ENCODE measurements at places on chromosomes 16 and 17.

DNA sequence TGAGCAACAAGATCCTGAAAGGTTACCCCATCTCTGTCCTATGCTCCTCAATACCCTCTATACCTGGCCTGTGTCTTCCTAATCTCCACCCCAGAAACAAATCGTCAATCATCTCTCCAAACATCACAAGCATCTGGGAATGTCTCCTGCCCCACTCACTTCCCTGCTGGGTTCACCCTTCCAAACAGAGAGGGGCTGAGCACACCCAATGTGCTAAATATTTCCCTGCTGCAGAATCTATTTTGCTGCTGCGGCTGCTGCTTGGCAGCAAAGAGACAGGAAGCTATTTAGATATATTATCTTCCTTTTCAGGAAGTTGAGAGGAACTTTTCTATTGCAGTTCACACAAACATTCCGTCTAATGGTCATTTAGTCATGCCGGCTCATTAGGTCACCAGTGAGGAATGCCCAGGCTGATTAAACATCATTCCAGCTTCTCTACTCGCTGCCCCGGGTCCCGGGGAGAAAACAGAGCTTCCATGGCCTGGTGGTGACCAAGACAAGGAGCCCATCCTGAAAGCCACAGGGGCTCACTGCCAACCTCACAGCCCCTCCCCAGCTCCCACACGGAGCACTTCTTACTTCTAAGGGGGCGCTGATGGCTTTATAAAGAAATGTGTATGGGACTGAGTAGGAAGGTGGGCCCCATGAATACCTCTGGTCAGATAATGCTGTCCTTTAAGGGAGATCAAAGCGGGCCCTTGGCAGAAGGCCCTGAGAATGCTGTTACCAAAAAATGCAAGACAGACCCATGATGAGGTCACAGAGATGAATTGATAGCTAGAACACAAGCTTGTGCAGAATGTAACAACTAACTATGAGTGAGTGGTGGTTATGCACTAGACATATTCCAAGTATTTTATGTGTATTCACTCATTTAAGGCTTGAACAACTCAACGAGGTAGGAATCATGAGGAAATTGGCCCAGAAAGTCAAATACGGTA lies 218.3 kb downstream of the SOX9 start:
- no peak for DNase-seq

GRCh38 chr16:23557779-23558702 lies 514 bp downstream of the UBFD1 start:
- DNase-seq: no peak

DNA sequence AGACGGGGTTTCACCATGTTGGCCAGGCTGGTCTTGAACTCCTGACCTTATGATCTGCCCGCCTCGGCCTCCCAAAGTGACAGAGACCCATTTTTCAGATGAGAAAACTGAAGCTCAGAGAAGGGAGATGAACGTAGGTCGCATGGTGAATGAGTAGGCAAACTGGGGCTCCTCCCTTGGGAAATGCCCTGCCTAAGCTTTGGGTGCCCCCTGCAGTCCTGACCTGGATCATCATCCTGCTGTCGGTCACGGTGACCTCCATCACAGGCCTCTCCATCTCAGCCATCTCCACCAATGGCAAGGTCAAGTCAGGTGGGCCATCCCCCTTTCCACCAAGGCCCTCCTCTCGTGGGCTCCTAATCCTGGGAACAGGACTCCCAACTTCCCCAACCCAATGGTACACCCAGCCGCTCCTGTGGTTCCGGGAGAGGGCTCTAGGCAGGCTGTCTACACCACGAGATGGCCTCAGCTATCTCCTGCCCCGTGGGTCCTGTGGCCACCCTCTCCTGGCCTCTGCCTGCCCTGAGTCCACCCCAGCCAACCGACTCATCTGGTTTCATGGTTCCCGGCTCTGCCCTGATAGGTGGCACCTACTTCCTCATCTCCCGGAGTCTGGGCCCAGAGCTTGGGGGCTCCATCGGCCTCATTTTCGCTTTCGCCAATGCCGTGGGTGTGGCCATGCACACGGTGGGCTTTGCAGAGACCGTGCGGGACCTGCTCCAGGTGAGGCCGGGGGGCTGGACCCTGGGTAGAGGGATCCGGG lies 4.7 kb downstream of the SLC12A3 start:
- no peak for DNase-seq

GRCh38 chr16:53534206-53534605 lies 31.2 kb upstream of the AKTIP start:
- DNase-seq: no peak

GRCh38 chr16:65181071-65181561 lies 59.3 kb upstream of the CDH11 start:
- no peak for DNase-seq

- no peak for DNase-seq
These were observed 13.1 kb upstream of the DUSP14 start for GRCh38 chr17:37476431-37477120.

- no peak for DNase-seq
These were observed 134.6 kb downstream of the GAS7 start for GRCh38 chr17:10063730-10064241.

DNA sequence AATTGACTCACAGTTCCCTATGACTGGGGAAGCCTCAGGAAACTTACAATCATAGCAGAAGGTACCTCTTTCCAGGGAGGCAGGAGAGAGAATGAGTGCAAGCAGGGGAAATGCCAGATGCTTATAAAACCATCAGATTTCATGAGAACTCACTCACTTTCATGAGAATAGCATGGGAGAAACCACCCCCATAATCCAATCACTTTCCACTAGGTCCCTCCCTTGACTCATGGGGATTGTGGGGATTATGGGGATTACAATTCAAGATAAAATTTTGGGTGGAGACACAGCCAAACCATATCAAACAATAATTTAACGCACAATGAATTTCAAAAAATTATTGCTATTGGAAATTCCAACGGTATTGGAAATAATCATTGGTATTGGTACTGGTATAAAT lies 15.1 kb downstream of the ABCA9 start:
- no peak for DNase-seq

- no peak for DNase-seq
These were observed 126.2 kb downstream of the CPPED1 start for GRCh38 chr16:12677502-12677901.
